ENCODE measurements at places on chromosomes 6 and 20. TPM values are rescaled to one million over a fixed set of nuclear protein-coding genes. Genes with fewer than 3 reads are reported as not detected.

- no peaks in the 10 kb centered on the region for H3K27me3 ChIP-seq
- H3K27ac ChIP-seq, result no peak overlapping the region
- H3K4me1 ChIP-seq, result peaks cover 4% of the 10 kb centered on the region
- peak; percentile 31 for DNase-seq
These were observed 402.6 kb downstream of the BCKDHB start for GRCh38 chr6:80508885-80509630.

DNA sequence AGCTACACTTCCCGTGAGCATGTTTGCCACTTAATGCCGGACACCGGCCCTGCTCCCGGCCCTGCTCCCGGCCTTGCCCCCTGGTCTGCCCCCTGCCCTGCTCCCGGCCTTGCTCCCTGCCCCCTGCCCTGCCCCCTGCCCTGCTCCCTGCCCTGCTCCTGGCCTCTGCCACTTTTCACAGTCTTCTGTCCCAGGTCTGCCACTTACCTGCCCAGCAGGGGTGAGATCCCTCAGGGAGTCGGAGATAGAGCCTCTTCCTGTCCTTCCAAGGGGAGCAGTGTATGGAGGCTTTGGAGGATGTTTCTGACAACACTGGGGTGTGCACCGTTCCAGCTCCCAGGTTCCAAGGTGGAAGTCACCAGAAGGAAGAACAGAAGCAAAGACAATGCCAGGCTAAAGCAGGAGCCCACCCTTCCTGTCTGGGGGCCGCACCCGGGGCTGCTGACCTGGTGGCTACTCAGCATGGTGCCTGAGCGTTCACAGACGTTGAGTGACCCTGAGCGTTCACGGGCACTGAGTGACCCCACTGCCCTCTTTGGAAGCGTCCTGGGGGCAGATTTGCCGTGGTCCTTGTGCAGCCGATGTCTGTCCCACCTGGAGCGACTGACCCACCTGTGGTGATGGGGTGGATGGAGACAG, 199.8 kb downstream of the DLL1 start:
- H3K36me3 ChIP-seq, result no peaks in the 10 kb centered on the region
- H3K27ac ChIP-seq, result no peak overlapping the region
- no peaks in the 10 kb centered on the region for H3K27me3 ChIP-seq
- no peak overlapping the region for H3K4me3 ChIP-seq

- DNase-seq, result no peak
- H3K4me3 ChIP-seq, result no peak overlapping the region
- H3K36me3 ChIP-seq, result no peaks in the 10 kb centered on the region
- no peaks in the 10 kb centered on the region for H3K27me3 ChIP-seq
- H3K27ac ChIP-seq, result no peak overlapping the region
These were observed 202.0 kb downstream of the ZFAND3 start for GRCh38 chr6:38021571-38021970.

DNA sequence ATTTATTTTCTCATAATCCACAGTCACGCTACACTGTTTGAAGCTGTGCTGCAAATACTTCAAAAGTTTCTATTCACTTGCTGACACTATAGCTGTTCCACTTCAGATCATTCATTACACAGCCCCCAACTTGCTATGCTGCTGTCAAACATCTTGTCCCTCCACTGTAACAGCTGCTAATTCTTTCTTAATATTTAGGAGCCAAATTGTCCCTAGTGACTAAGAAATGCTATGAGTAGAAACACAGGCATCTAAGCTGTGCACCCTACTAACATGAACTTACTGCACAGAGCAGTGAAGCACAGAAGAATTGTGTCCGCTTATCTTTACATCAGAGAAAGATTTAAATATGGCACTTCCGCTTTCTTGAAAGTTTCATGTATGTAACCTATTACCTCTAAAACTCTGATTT, 91.3 kb downstream of the PDE10A start:
- 0 out of 2 replicates have a peak overlapping the region, but pooled peaks have one; percentile 18 for H3K27ac ChIP-seq
- no peaks in the 10 kb centered on the region for H3K27me3 ChIP-seq
- no peak overlapping the region for H3K4me3 ChIP-seq
- peak; percentile 76 for DNase-seq
- no peaks in the 10 kb centered on the region for H3K36me3 ChIP-seq
- peaks cover 19% of the 10 kb centered on the region for H3K4me1 ChIP-seq

- no peaks in the 10 kb centered on the region for H3K27me3 ChIP-seq
- H3K4me1 ChIP-seq, result no peaks in the 10 kb centered on the region
- H3K36me3 ChIP-seq, result no peaks in the 10 kb centered on the region
These were observed 161.3 kb downstream of the PKHD1 start for GRCh38 chr6:51926125-51926524.

C20orf204 gene
- 0.18 TPM for total RNA-seq

GRCh38 chr6:110185879-110186278, 5.7 kb downstream of the CDC40 start:
- H3K4me3 ChIP-seq, result no peak overlapping the region
- no peaks in the 10 kb centered on the region for H3K27me3 ChIP-seq
- no peak overlapping the region for H3K27ac ChIP-seq
- no peaks in the 10 kb centered on the region for H3K36me3 ChIP-seq
- no peak for DNase-seq

GRCh38 chr6:43295456-43295855, 2.6 kb upstream of the SLC22A7 start:
- peaks cover 51% of the 10 kb centered on the region for H3K27me3 ChIP-seq
- no peak overlapping the region for H3K27ac ChIP-seq
- no peaks in the 10 kb centered on the region for H3K36me3 ChIP-seq
- no peak overlapping the region for H3K4me3 ChIP-seq
- no peaks in the 10 kb centered on the region for H3K4me1 ChIP-seq
- no peak for DNase-seq

ATP6V1G2 gene
- 3.1 TPM for total RNA-seq

DNA sequence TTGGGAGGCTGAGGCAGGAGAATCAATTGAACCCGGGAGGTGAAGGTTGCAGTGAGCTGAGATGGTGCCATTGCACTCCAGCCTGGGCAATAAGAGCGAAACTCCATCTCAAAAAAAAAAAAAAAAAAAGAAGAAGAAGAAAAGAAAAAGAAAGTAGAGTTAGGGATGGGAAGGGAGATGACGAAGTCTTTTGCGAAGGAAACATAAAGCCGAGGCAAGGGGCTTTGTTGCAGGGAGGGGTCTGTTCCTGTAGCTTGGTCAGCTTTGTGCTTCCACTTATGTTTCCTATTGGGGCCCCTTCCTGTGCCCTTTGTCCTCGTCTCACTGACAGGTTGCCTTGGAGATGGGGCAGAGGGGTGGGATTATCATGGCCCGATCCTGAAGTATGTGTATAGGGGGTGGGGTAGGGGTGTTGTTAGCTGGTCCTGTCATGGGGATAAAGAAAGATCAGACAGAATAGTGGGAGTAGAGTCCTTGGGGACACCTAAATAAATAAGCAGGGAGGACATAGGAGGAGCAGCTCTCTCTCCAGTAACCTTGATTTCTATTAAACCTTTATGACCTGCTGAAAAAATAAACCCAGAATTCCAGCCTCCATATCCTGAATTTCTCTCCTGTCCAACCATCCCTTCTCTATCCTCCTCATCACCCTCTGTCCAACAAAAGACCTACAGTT, 1.1 kb upstream of the CLIC1 start:
- peaks cover 19% of the 10 kb centered on the region for H3K36me3 ChIP-seq
- DNase-seq, result no peak
- peaks cover 18% of the 10 kb centered on the region for H3K4me1 ChIP-seq
- peak overlapping the region; percentile 65 for H3K27ac ChIP-seq

GRCh38 chr6:143687591-143687990, 9.8 kb downstream of the PHACTR2 start:
- peak overlapping the region; percentile 13 for H3K27ac ChIP-seq
- H3K27me3 ChIP-seq, result no peaks in the 10 kb centered on the region
- H3K4me1 ChIP-seq, result peaks cover 19% of the 10 kb centered on the region
- no peak for DNase-seq

FAM210B gene
- 48.9 TPM for total RNA-seq

- H3K36me3 ChIP-seq, result peaks cover 3% of the 10 kb centered on the region
- no peak for DNase-seq
- no peaks in the 10 kb centered on the region for H3K27me3 ChIP-seq
- H3K4me3 ChIP-seq, result no peak overlapping the region
- peaks cover 38% of the 10 kb centered on the region for H3K4me1 ChIP-seq
These were observed 41.7 kb downstream of the ZMYND8 start for GRCh38 chr20:47314647-47315338.

NKAIN4 gene
- total RNA-seq, result not detected

ATXN1 gene
- 13.9 TPM for total RNA-seq

SIRPB2 gene
- total RNA-seq, result not detected

OR2H2 gene
- total RNA-seq, result not detected

- no peak overlapping the region for H3K27ac ChIP-seq
- H3K4me3 ChIP-seq, result no peak overlapping the region
- H3K36me3 ChIP-seq, result no peaks in the 10 kb centered on the region
These were observed 670.9 kb downstream of the HTR1B start for GRCh38 chr6:76792394-76792793.

- H3K36me3 ChIP-seq, result no peaks in the 10 kb centered on the region
- H3K27ac ChIP-seq, result no peak overlapping the region
- DNase-seq, result no peak
- peaks cover 2% of the 10 kb centered on the region for H3K4me1 ChIP-seq
- no peak overlapping the region for H3K4me3 ChIP-seq
These were observed 120.5 kb upstream of the BTBD3 start for GRCh38 chr20:11797156-11797555.

DNA sequence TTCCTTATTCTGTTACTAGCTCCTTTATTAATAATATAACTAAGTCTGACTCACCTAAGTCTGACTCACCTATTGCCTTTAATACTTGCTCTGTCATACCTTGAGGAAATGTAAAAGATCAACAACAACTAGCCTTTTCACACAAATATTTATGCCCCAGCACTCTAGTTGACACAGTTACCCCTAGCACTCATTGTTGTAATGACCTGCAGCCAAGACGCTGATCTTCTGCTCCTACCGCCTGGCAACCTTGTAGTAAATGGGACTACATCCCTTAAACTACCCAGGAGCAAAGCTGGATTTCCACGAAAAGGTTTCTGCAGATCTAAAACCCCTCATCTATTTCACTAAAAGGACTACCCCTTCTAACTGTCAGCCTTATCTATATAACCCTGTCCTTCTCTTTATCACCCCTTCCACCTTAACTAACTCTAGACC, 90.0 kb downstream of the PLG start:
- H3K4me3 ChIP-seq, result no peak overlapping the region
- H3K27me3 ChIP-seq, result no peaks in the 10 kb centered on the region
- no peaks in the 10 kb centered on the region for H3K36me3 ChIP-seq
- DNase-seq, result no peak

RPN2 gene
- total RNA-seq, result 232 TPM

SLC32A1 gene
- total RNA-seq, result not detected

- H3K27me3 ChIP-seq, result no peaks in the 10 kb centered on the region
- H3K36me3 ChIP-seq, result no peaks in the 10 kb centered on the region
- H3K27ac ChIP-seq, result no peak overlapping the region
These were observed 641.8 kb downstream of the CDH26 start for GRCh38 chr20:60600036-60600435.

DNA sequence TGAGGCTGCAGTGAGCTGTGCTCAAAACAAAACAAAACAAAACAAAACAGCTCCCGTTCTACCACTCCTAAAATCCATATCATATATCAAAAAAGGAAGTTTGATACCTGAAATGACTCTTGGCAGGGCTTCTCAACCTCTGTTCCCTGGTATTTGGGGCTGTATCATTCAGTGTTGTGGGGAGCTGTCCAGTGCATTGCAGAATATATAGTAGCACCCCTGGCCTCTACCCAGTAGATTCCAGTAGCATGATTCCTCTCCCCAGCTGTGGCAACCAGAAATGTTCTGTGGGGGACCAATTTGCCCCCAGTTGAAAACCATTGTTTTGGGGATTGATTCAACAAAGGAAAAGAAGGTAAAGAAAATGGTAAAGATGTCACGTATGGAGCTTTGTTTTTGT, 238.9 kb downstream of the PRL start:
- no peaks in the 10 kb centered on the region for H3K27me3 ChIP-seq
- H3K36me3 ChIP-seq, result peaks cover 4% of the 10 kb centered on the region
- peak; percentile 31 for DNase-seq
- no peak overlapping the region for H3K4me3 ChIP-seq
- no peaks in the 10 kb centered on the region for H3K4me1 ChIP-seq

BPI gene
- not detected for total RNA-seq

FAM209A gene
- not detected for total RNA-seq

GRCh38 chr20:34401741-34402455, 38.8 kb downstream of the ITCH start:
- H3K36me3 ChIP-seq, result peaks cover 14% of the 10 kb centered on the region
- H3K4me3 ChIP-seq, result no peak overlapping the region
- H3K27ac ChIP-seq, result no peak overlapping the region
- peaks cover 11% of the 10 kb centered on the region for H3K4me1 ChIP-seq

GRCh38 chr20:57677584-57677982, 32.2 kb downstream of the PMEPA1 start:
- H3K4me1 ChIP-seq, result no peaks in the 10 kb centered on the region
- H3K27ac ChIP-seq, result no peak overlapping the region
- no peaks in the 10 kb centered on the region for H3K27me3 ChIP-seq
- H3K36me3 ChIP-seq, result no peaks in the 10 kb centered on the region
- no peak overlapping the region for H3K4me3 ChIP-seq

DNA sequence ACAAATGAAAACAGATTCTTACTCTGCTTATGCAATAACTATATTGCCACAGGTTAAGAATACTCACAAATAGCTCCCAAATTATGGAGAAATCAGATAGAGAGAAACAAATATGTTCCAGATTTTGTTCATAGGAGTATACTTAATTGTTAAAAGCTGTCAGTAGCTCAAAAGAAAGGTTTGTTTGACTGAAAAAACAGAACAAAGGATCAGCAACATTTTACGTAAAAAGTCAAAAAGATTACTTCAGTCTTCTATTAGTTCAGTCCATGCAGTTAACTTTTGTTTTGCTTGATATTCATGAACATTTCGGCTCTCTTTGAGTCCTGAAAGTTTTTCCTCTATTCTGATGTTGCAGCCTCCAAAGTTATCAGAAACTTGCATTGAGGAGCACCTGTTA, 13.4 kb upstream of the NANP start:
- H3K27me3 ChIP-seq, result no peaks in the 10 kb centered on the region
- no peaks in the 10 kb centered on the region for H3K36me3 ChIP-seq
- no peaks in the 10 kb centered on the region for H3K4me1 ChIP-seq
- no peak for DNase-seq
- H3K27ac ChIP-seq, result no peak overlapping the region

PACRG gene
- not detected for total RNA-seq

DNA sequence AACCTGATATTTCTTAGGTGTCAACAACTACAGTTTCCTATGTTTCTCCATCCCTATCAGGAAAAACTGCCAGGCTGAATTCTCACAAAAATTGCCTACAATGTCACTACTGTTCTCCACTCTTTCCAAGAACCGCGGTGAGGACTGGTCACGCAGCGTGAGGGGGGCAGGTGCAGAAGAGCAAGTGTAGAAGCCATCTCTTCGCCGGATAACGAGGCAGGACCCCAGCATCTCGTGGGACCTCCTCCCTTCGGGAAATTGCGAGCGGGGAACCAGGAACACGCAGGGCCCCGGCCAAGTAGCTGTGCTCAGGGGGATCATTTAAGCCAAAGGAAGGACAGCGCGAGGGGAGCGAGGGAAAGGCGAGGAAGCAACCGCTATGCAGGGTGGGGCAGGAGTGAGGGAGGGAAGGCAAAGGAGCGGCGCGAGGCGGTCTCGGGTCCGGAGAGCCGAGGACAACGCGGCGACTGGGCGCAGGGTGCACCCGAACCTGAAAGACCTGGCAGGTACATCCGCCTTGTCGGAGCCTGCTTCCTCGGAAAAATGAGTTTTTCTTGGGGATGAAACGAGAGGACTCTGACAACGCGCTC, 559 bp downstream of the APMAP start:
- H3K27me3 ChIP-seq, result peaks cover 11% of the 10 kb centered on the region
- no peaks in the 10 kb centered on the region for H3K36me3 ChIP-seq
- H3K27ac ChIP-seq, result peak overlapping the region; percentile 73
- H3K4me1 ChIP-seq, result no peaks in the 10 kb centered on the region
- H3K4me3 ChIP-seq, result peak overlapping the region; percentile 83
- no peak for DNase-seq
